Activated T-cell treated with anti-CD3 and anti-CD28 coated beads for 48 hours (primary cell): ENCODE measurements at places on chromosomes 1 and 21.
A peak's percentile ranks its signal among the peaks of the same experiment; 100 is the strongest.

GRCh38 chr1:38475624-38476005 is 384.0 kb downstream of the RRAGC start:
- no peak for DNase-seq

GRCh38 chr1:158017800-158018595 is 24.6 kb downstream of the KIRREL1 start:
- DNase-seq: no peak

DNA sequence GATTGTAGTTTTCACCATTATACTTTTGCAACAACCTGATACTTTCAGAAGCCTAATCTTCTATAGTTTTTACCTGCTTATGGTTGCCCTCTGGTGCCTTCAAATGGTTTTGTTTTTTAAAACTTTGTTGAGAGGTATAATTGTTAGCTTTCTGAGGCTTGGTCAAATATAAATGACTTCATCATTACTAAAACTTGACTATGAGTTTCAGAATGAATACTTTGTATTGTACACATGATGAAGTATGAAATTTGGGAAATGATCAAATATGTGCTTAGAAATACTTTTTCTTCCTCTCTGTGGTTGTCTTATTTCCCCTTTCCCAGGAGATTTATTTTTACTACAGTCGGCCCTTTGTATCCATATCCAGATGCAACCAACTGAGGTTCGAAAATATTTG is 151.8 kb upstream of the B3GALT2 start:
- no peak for DNase-seq

DNA sequence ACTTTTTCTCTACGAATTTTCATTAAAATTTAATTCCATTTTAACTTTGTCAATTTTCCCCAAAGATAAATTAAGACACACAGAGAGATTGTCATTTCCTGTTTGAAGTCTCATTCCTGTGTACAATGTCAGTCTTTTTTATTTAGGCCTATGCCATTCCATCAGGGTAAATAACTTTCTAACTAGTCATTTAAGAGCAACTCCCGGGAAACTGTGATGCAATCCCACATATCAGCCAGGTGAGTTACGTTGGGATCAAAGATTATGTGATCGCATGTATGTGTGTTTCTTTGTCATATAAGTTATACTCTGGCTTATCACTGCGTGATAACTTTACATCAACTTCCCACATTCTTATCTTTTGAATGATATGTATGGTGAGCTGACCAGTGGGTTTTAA is 86.1 kb upstream of the S1PR1 start:
- DNase-seq: no peak

- DNase-seq: no peak
Measured at GRCh38 chr1:111631502-111631901, 11.9 kb downstream of the RAP1A start.

GRCh38 chr1:172040466-172040865 is 199.2 kb downstream of the DNM3 start:
- no peak for DNase-seq

DNA sequence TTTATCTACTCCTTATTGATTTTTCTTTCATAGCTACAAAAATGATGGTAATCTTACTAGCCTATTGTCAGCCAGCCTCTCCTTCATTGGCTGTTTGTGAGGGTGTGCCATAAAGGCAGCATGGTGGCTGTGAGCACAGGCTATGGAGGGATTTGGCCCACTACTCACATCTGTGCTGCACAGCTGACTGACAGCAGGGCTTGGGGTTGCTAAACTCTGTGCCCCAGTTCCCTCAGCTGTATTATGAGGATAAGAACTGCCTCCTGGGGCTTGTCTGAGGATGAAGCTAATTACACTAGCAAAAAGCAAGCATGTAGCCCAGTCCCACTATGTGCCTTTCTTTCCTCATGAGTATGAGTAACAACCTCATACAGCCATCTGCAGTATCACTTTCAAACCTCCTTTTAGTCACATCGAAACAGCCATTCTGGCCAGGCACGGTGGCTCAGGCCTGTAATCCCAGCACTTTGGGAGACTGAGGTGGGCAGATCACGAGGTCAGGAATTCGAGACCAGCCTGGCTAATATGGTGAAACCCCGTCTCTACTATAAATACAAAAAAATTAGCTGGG is 66.2 kb downstream of the COQ8A start:
- DNase-seq: no peak

- no peak for DNase-seq
Measured at GRCh38 chr1:43405219-43405875, 15.6 kb downstream of the SZT2 start.

- peak; percentile 49 for DNase-seq
Measured at GRCh38 chr1:1402072-1402900, 3.2 kb upstream of the CCNL2 start.

- DNase-seq: no peak
Measured at GRCh38 chr1:234340528-234340927, 32.7 kb upstream of the COA6 start.

GRCh38 chr1:161492827-161493226 is 12.4 kb upstream of the FCGR2A start:
- DNase-seq: no peak

DNA sequence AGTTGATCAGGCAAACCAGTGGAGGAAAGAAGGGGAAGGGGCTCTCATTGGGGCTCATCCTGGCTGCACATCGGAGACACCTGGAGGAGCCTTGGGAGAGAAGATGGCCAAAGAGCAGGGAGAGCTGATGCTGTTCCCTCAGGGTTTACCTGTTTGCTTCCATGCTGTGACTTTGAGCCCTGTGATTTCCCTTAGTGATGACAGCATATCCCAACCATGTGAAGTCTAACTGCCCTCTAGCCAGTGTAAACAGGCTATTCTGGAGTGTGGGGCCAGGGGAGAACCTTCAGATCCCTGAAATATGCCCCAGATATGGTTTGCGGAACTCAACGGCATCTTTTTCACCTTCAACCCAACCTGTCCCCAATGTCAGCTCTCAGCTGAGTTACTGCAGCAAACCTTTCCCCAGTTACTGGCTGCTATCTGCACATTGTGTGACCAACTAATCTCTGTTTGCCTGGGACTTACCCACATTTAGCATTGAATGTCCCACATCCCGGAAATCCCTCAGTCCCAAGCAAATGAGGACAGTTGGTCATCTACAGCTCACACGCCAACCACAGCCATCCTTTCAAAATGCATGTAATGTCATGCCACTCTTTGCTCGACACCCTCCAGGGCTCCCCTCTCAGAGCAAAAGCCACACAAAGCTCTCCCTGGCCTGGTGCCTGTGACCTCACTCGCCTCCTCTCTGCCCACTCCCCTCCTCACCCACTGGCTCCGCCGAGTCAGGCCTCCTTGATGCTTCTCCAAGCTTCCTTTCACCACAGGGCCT is 242.3 kb downstream of the KCNJ6 start:
- DNase-seq: no peak

- peak; percentile 74 for DNase-seq
Measured at GRCh38 chr1:156445789-156446263, 54.7 kb downstream of the MEF2D start.

DNA sequence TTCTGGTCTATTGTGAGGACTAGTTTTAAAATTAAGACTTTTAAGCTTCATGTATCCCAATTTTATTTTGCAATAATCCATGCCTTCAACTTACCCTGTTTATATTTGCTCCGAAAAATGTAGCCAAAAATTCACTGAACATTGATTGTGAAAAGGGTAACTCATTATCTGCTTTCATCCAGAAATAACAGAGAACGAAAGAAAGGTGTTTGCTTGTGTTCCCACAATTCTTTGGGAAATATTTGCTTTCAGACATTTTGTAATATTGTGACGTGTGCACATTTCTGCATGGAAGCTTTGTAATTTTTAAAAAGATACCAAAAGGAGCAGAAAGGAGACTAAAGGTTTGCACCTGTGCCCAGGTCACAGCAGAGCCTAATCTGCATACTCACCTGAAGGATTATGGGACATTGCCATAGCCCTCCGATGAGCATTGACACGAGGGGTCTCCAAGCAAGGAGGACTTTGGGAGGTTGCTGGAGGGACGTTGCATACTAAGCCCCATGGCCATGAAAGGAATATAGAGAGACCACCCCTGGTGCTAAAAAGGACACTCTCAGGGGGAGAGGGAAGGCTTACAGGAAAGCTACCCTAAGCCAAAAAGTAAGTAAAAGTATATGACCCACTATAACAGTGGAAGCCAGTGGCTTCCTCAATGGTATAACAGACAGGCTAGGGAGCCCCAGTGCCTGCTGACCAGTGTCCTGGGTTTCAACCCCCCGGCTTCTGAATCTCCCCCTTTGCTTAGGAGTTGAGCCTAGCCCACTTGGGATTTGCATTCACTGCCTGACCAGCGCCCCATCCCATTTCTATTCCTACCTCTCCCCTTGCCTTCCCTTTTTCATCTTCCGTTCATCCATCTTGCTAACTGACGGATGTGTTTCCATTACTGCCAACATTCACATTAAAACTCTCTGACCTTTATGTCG is 148.6 kb upstream of the ZC3H12A start:
- no peak for DNase-seq

DNA sequence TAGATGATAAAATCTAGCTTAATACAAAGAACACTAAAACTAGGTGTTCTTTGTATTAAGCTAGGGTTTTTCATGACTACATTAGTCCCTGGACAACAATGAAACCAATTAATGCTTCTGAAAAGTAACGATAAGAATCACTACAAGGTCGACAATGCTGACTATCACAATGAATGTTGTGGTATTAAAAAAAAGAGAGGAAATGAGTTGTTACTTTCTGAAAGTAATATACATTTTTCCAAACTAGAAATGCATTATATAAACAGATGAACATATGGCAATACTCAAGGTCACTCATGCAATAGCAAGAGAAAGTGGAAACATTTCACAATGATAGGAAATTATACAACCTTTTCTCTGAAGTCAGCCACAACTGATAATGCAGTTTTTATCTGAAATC is 19.0 kb downstream of the DPH5 start:
- DNase-seq: no peak

GRCh38 chr1:233025157-233025556 is 74.7 kb downstream of the NTPCR start:
- DNase-seq: no peak

DNA sequence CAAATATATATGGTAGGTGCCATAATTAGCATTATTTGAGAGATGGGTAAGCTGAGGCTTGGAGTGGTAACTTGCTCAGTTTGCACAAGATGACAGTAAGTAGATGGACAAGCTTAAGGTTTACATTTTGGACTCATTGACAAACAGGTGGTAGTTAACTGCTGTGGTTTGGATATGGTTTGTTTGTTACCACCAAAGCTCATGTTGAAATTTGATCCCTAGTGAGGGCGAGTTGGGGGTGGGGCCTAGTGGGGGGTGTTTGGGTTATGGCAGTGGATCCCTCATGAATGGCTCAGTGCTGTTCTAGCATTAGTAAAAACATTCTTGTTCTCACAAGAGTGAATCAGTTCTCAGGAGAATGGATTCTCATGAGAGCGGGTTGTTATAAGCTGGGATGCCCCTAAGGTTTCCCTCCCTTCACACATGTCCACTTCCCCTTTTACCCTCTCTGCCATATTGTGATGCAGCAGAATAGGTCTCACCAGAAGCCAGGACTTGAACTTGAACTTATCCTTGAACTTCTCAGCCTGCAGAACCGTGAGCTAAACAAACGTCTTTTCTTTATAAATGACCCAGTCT is 6.6 kb upstream of the PRRX1 start:
- DNase-seq: no peak

DNA sequence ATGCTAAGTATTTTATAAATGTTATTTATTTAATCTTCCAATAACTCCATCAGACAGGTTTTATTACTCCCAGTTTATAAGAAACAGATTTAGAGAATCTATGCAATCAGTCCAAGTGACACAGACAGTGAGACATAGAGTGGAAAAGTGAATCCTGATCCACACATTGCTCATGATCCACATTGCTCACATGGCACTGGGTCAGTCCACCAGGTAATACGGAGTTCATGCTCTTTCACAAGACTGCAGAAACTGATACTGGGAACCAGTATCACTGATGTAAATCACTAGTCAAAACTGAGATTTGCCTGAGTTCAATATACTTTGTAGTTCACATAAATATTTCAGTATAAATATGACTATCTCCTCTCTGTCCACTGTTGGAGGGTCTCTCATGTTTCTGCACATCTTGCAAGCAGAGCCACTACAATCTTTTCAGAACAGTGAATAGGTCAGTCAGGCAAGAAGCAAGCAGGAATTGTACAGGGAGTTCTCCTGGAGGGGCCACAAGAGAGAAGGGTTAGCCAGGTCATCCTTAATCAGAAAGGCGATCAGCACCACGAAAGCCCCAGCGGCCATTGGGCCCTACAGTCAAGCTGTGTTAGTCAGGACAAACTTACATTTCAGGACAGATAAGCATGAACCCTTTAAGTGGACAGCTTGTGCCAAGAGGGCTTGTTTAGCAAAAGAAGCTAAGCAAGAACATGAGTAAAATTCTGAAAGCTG is 275.4 kb upstream of the NR5A2 start:
- no peak for DNase-seq

DNA sequence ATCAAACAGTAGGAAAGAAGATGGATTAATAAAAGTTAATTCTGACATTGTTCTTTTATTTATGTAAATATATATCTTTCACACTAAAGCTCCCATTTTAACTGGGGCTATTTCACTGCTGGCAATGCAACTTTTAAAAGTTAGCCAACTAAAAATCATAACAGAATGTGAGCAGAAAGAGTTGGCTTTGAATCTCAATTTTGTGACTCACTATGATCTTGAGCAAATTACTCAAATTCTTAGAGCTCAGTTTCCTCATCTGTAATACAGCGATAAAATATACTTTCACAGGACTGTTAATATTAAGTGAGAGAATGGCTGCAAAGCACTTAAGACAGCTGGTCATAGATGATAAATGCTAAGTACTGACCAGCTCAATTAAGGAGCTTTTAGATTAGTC is 10.8 kb downstream of the EFCAB14 start:
- DNase-seq: no peak

DNA sequence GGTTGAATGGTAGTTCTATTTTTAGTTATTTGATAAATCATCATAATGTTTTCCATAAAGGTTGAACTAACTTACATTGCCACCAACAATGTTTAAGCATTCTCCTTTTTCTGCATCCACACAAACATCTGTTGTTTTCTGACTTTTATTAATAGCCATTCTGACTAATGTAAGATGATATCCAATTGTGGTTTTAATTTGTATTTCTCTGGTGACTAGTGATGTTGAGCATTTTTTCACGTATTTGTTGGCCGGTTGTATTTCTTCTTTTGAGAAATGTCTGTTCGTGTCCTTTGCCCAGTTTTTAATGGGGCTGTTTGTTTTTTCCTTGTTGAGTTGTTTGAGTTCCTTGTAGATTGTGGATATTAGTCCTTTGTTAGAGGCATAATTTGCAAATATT is 24.6 kb upstream of the SLC35F3 start:
- no peak for DNase-seq
